ENCODE measurements at places on chromosomes 12 and 14.

DNA sequence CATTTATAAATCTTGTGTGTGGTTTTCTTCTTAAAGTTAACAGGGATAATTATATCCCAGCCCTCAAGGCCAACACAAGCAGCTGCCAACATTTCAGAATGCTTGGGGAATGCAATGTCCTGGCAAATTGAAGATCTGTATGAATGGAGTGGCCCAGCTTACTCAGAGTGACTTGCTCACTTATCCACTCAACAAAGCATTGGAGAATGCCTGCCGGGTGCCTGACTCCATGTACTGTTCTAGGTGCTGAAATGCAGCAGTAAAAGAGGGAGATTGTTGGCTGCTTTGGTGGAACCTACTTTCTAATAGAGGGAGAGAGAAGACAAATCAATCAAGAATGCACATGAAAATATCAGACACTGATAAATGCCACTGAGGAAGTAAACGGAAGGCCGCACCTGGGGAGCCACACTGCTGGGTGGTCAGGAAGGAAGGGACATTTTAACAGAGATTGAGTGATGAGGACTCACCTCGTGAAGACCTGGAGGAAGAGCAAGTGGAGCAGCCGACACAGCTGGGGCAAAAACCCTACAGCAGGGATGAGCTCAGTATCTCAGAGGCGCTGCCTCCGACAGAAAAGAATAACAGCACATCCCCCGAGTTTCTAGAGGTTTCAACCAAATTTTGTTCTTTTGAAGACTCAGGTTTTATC is 61.2 kb upstream of the VASH1 start:
- no peak for DNase-seq

DNA sequence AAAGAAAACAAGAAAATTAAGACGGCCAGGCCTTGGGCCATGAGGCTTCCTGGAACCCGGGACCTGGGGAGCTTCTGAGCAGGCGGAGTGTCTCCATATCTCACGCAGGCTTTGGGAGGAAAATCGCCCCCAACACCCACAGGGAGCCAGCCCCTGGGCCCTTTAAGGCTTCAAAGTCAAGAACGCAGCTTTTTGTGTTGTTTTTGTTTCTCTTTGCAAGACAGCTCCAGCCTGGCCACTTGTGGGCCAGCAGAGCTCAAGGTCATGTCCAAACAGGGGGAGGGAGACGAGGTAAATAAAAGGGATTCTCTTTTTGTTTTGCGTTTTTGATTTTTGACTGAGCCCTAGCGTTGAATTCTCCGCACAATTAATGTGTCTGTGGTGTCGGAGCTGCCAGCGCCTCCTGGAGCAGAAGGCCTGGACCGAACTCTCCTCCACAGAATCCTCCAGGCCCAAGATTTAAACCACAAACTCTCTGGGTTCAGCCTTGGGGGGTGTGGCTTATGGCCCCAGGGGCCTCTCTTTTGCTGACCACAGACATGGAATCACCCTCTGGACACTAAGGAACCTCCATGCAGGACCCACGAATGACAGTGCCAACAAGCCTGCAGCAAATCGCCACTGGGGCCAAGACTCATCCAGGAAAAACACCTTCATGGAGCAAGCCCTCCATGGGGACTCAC is 8.2 kb downstream of the SCARB1 start:
- DNase-seq = no peak

GRCh38 chr14:79586989-79587598 is 624.2 kb downstream of the DIO2 start:
- DNase-seq = no peak

DNA sequence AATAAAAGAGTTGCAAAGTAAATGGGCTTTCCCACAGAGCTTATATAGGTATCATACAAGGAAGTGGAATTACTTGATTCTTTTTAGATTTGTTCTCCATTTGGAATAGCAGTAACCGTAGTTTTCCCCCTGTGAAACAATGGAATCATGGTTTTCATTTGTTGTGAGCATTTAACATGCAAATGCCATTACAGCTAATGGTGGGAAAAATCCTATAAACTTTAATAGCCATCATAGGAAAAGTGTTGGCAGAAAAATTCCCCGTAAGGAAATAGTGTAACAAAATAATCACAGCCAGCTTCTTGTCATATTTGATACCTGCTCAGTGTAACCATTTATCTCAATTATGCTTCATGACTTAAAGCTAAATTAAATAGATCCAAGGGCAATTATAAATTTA is 95.3 kb downstream of the TPH2 start:
- no peak for DNase-seq

- no peak for DNase-seq
Observed at GRCh38 chr14:70021548-70022220, 142.5 kb downstream of the SMOC1 start.

GRCh38 chr14:72887514-72887913 is 6.4 kb downstream of the DPF3 start:
- no peak for DNase-seq

DNA sequence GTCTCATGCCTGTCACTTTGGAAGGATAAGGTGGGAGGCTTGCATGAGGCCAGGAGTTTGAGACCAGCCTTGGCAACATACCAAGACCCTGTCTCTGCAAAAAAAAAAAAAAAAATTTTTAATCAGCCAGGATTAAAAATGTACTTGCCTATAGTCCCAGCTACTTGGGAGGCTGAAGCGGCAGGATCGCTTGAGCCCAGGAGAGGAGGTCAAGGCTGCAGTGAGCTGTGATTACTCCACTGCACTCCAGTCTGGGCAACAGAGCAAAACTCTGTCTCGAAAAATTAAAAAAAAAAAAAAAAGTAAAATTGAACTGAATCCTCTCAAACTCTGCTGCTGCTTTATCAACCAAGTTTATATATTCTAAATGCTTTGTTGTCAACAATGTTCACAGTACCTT is 128.1 kb upstream of the AEBP2 start:
- no peak for DNase-seq

DNA sequence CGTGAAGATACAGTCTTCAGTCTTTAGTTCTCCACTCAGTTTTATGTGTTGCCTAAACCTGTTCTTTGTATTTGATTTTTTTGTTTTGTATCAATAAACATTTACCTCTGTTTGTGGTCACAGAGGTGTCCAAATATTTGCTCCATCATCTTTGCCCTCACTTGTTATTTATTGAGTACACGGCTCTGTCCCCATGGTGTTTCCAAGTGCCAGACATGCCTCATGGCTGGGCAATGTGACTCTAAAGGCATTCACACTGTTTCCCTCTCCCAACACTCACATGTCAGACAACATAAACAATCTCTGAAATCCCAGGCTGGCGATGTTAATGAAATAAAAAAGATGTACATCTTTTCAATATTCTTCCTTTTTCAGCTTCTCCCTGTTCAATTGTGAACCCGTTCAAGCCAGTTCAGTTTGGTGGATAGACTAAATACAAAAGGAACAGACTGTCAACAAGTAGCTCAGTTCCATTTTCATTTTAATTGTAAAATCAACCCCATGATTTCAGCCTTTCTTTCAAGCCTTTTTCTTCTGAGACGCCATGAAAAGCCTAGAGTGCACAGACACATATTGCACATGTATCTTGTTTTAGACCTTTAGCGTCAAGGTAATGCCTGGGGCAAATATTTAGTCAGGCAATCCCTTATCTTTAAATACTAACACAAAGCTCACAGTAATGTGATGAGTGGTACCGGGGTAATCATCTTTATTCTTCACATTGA is 680.7 kb downstream of the GALC start:
- DNase-seq = no peak

DNA sequence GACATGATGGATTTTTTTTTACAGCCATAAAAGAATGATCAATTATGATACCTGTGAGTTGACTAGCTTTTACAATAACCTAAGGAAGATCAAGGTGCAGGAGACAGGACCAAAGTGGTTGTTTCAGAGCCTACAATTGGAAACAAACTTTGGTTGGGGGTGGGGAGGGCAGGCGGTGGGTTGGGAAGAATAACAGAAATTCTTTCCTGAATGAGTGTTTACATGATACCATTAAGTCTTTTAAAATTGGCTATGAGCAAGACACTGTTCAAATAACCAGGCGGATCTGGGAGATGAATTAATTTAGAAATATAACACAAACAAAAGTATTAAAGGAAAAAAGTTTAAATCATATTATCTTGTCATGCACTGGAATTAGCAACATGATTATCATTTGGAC is 7.2 kb downstream of the NFYB start:
- no peak for DNase-seq

DNA sequence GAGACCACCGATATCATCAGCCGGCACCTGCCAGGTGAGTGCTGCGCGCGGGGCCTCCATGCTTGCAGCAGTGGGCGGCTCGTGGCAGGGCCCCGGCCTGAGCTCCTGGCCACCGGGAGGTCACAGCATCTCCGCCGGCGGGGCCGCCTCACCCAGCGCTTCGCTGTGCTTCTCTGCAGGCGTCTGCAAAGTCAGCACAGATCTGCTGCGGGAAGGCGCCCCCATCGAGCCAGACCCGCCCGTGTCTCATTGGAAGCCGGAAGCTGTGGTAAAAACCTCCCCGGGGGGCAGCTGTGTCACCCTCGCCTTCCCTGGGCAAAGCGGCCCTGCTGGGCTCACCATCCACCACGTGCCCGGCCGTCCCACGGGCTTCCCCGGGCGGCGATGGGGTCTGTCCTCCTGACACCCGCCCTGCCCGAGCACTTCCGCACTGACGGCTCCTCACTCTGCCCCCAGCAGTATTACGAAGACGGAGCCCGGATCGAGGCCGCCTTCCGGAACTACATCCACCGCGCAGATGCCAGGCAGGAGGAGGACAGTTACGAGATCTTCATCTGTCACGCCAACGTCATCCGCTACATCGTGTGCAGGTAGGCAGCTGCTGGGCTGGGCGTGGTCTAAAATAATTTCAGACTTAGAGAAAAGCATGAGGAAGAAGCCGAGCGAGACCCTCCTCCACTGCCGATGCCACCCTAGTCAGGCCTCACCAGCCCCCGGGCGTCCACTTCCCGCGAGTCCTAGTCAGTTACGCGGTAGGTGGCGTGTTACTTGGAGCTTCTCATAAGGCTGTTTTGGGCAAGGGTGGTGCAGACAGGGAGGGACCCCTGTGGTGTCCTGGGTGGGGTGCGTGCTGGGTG is 7.1 kb downstream of the PGAM5 start:
- DNase-seq = no peak

DNA sequence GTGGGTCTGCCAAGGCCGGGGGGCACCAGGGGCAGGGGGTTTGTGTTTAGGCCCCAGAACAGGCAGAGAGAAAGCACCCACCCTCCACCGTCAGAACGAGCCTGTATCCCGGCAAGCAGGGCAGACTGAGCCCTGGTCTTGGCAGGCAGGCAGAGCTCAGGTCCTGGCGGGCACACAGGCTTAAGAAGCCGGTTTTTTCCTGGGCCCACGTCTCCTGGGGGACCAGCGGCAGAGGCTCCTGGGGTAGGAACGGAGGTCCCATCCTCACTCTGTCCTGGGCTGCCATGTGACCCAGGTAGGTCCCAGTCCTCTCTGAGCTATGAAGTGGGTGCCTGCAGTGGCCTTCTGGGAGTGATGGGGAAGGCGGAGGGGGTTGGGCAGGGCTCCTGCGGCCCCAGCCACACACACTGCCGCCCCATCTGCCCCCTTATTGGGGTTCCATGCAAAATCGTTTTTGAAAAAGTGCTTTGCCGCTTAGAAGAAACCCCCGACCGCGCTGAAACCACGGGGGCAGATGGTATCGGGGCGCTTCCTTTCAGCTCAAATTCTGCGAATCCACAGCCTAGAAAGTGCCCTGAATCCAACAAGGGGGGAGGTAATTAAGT is 24.2 kb downstream of the SH2B3 start:
- DNase-seq = no peak

DNA sequence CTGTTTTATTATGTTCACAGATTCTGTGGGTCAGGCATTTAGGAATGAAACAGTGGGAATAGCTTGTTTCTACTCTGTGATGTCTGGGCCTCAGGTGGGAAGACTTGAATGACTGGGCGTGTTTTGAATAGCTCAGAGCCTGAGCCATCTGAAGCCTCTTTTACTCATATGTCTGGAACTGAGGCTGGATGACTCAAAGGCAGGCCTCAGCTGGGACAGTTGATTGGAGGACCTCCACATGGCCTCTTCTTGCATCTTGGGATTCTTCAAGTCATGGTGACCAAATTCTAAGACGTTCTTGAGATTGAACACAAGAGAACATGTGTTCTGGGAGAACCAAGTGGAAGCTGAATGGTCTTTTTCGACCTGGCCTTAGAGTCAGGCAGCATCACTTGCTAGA is 45.8 kb upstream of the TBX3 start:
- no peak for DNase-seq

- no peak for DNase-seq
Observed at GRCh38 chr12:7493006-7493405, 10.6 kb downstream of the CD163 start.

DNA sequence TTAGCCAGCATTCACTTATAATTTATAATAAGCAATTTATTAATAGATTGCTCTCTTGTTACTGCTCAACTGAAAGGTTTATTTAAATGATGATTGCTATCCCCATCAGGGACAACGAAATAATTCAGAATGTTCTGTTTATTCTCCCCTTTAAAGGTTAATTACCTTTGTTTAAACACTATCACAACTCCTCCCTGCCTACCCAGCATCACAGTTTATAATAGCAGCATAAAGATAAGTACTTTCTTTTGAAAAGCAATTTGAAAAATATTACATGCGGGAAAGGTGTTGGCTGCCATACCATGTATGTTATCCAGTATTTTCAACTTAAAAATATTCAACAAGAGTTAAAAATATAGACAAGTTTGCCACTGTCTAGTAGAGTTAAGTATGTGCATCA is 30.6 kb downstream of the SCAF11 start:
- DNase-seq = no peak

DNA sequence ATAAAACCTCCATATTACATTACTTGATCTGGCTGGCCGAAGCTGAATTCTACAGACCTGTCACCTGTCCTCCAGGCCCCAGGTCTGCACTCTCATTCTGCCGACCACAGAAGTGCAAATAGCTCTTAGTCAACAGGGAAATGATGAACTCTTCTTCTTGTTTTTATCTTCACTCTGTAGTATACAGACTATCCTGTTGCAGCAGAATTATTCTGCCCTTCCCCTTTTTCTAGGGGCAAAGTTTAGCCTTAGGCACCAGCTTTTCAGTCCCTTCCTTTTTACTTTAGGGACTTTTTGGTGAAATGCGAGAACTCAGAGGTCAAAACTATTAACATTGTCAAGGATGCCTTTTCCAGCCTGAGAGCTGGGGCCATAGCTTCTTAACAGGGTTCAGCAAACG is 229.6 kb upstream of the EGLN3 start:
- DNase-seq = no peak

GRCh38 chr12:56128670-56129205 is 671 bp downstream of the ESYT1 start:
- no peak for DNase-seq

- DNase-seq = no peak
Observed at GRCh38 chr12:123344086-123344485, 20.6 kb downstream of the SBNO1 start.

- DNase-seq = no peak
Observed at GRCh38 chr14:75185251-75186040, 9.0 kb upstream of the TMED10 start.

- DNase-seq = no peak
Observed at GRCh38 chr12:116244001-116244400, 33.5 kb downstream of the MED13L start.

DNA sequence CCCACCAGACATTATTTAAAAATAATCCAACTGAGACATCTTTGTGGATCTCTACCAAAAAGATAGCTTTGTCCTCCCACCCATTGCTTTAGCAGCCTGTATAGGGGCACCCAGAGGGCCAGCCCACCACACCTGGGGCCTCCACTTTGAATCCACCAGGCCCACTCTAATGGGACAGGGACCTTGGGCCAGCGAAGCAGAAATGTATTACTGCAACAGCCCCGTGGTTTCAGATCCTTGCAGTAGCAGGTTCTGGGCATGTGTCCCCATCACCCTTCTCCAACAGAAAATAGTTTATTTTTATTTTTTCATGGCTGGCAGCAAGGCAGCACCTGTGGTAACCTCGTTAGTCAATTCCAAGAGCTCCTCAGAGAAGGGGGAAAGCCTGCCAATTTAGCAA is 218.4 kb downstream of the ZFP36L1 start:
- DNase-seq = no peak

All from cerebellar nuclear complex (tissue), 1 donor.